Midbrain (tissue), 1 donor: ENCODE measurements at places on chromosomes 7 and 10.

GRCh38 chr10:49620841-49621378 lies 7.1 kb downstream of the CHAT start:
- no peak for DNase-seq

- no peak for DNase-seq
These were observed 137.8 kb downstream of the SPAG6 start for GRCh38 chr10:22483132-22483531.

- peak; percentile 16 for DNase-seq
These were observed 1.2 kb upstream of the SDHAF3 start for GRCh38 chr7:97116308-97116707.

- no peak for DNase-seq
These were observed 17.9 kb downstream of the ZFAND2A start for GRCh38 chr7:1142051-1142635.

GRCh38 chr10:85651497-85651882 lies 715.1 kb downstream of the GRID1 start:
- DNase-seq: no peak

- no peak for DNase-seq
These were observed 47.7 kb upstream of the GTF2IRD1 start for GRCh38 chr7:74405899-74406512.

DNA sequence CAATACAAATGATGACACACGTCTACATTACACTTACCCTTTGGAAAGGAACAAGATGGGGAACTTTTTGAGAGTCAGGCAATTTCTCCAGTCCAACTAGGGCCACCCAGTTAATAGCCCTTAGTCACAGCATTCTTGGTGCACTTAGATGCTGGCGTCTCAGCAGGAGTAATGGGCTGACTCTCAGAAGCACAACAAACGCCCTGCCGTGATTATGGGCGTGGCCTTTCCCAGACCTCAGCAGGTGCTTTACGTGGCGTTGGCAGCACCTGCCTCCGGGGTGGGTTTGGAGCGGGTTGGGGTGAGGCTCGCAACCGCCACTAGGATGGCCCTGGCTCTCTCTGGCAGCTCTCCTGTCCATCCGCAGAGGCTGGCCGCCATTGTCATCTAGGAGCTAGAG lies 147.6 kb upstream of the SHH start:
- no peak for DNase-seq

GRCh38 chr7:75957021-75957736 lies 37.2 kb downstream of the TMEM120A start:
- no peak for DNase-seq

DNA sequence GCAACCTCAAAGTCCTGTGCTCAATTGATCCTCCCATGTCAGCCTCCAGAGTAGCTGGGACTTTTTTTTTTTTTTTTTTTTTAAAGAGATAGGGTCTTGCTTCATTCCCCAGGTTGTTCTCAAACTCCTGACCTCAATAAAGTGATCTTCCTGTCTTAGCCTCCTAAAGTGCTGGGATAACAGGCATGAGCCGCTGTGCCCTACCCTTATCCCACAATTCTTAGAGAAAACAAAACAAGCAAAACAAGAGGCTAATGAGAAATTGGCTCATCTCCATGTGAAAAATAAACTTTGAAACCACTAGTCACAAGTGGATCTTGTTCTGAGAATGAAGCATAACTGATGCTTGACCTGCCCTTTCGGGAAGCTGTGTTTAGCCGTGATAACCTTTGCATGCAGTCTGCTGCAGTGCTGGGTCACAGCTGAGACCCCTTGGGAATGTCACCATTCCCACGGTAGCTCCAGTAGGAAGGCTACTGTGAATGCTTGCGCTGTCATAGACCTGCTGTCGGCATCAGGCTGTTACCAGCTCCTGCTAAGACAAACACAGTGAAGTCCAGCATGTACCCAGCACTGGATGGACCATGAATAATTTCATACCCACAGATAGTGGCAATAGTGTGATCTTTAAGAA lies 290.7 kb upstream of the KIAA1217 start:
- no peak for DNase-seq

- no peak for DNase-seq
These were observed 404.6 kb downstream of the RPS24 start for GRCh38 chr10:78437998-78438906.

- no peak for DNase-seq
These were observed 1.2 kb downstream of the CALY start for GRCh38 chr10:133335246-133336117.

GRCh38 chr10:5776881-5777197 lies 36.4 kb downstream of the GDI2 start:
- no peak for DNase-seq

DNA sequence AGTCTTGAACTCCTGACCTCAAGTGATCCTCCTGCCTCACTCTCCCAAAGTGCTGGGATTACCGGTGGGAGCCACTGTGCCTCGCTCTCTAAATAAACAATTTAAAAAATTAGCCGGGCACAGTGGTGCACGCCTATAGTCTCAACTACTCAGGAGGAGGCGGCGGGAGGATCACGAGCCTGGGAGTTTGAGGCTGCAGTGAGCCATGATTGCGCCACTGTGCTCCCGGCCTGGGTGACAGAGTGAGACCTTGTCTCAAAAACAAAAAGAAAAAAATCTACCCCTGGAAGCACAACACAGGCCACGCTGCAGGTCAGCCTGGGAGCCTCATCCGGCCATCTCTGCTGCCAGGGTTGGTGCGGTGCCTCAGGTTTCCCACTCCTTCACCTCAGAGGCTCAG lies 3.8 kb upstream of the EIF3B start:
- DNase-seq: no peak

GRCh38 chr7:27196287-27196767 lies 3.6 kb downstream of the HOXA13 start:
- peak; percentile 81 for DNase-seq

- no peak for DNase-seq
These were observed 116.5 kb downstream of the GRM3 start for GRCh38 chr7:86760236-86760635.

DNA sequence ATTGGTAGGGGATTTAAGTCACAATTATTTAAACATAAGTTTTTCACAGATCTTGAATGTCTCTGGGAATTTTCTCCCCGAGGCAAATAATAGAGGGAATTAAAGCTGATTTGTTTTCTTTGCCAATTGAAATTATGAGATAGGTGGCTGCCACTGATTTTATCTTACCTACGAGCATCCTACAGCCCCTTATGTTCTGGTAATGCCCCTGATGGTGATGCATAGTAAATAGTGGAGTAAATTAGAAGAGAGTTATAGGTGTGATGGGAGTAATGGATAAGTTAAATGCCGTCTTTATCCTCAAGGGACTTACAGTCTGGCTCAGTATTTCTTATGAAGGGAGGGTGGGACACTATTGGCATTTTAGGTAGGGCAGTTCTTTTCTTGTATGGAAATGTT lies 58.1 kb downstream of the HDAC9 start:
- DNase-seq: no peak

DNA sequence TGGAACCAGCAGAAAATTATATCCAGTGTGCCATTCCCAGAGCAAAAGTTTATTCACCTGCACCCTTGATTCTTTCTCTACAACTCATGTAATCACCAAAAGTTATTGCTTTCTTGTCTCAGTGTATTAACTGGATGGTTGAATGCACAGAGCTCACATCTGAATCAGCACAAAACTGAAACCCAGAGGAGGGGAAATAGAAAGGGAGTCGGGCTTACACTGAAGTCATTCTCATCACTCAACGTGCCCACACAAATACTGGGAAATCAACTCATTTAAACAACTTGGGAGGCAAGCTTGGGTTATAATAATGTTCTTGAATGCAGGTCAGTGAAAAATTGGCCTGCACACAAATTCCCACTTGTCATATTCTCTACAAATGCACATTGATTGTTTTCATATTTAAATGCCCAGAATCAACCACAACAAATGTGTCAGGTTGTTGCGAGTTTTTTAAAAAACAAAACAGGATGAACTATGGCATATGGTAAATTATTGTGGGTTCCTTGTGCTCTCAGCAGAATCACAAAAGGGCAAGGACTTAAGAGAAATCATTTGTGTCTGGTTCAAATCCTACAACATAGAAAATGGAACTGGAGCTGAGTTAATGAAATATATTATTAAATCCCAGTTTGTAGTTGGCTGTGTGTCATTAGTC lies 125.9 kb upstream of the NOBOX start:
- no peak for DNase-seq

DNA sequence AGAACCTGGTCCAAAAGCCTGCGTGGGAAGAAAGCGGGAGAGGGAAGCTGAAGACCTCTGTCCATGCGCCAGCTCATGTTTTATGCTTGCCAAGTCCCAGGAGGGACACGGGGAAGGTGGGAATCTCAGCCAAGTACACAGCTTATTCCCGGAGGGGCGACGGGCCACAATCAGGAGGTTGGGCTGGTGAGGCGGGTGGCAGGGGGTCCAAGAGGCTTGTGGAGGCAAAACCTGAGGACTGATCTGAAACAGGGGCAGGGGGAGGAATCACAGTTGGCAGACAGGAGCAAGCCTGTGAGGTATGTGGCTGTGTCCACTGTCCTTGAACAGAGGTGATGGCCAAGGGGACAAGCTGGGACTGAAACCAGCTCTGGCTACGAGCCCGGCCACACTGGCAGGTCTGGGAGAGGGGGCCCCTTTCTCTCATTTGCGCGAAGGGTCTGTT lies 38.0 kb upstream of the LEP start:
- DNase-seq: no peak

- DNase-seq: peak; percentile 85
These were observed 187.6 kb upstream of the KLF14 start for GRCh38 chr7:130921391-130922180.

- DNase-seq: no peak
These were observed 440 bp downstream of the JAKMIP3 start for GRCh38 chr10:132066186-132066585.

GRCh38 chr10:57628592-57629284 lies 639.0 kb downstream of the IPMK start:
- no peak for DNase-seq

DNA sequence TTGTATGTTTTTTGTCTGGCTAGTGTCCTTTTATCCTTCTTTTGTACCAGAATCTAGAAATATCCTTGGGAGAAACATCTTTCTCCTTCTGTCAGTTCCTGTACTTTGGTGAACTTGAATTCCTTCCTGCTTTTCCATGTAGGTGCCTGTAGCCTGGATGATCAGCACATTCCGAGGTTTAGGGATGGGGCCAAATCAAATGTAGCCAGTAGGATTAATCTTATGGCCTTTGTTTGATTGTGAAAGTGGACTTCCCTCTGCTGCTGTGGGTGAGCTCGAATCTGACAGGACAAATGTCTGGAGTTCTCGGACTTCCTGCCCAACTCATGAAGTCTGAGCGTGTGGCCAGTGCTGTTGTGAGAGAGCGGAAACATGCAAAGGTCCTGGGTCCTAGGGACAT lies 33.2 kb upstream of the NAMPT start:
- no peak for DNase-seq
